ENCODE measurements at places on chromosomes 5 and 9.

- peak; percentile 90 for DNase-seq
- H3K4me3 ChIP-seq = peak overlapping the region; percentile 37
These were observed 19.6 kb downstream of the KDM4C start for GRCh38 chr9:6777213-6777902.

- H3K27me3 ChIP-seq = no peaks in the 10 kb centered on the region
- H3K4me1 ChIP-seq = peaks cover 22% of the 10 kb centered on the region
- no peak for DNase-seq
- H3K4me3 ChIP-seq = no peak overlapping the region
- no peaks in the 10 kb centered on the region for H3K36me3 ChIP-seq
These were observed 309.9 kb downstream of the IRX1 start for GRCh38 chr5:3905521-3905920.

GRCh38 chr5:104541141-104541785, 978.7 kb upstream of the NUDT12 start:
- H3K4me3 ChIP-seq = no peak overlapping the region
- no peak for DNase-seq
- H3K27ac ChIP-seq = no peak overlapping the region
- H3K27me3 ChIP-seq = no peaks in the 10 kb centered on the region
- H3K36me3 ChIP-seq = no peaks in the 10 kb centered on the region
- H3K4me1 ChIP-seq = no peaks in the 10 kb centered on the region

DNA sequence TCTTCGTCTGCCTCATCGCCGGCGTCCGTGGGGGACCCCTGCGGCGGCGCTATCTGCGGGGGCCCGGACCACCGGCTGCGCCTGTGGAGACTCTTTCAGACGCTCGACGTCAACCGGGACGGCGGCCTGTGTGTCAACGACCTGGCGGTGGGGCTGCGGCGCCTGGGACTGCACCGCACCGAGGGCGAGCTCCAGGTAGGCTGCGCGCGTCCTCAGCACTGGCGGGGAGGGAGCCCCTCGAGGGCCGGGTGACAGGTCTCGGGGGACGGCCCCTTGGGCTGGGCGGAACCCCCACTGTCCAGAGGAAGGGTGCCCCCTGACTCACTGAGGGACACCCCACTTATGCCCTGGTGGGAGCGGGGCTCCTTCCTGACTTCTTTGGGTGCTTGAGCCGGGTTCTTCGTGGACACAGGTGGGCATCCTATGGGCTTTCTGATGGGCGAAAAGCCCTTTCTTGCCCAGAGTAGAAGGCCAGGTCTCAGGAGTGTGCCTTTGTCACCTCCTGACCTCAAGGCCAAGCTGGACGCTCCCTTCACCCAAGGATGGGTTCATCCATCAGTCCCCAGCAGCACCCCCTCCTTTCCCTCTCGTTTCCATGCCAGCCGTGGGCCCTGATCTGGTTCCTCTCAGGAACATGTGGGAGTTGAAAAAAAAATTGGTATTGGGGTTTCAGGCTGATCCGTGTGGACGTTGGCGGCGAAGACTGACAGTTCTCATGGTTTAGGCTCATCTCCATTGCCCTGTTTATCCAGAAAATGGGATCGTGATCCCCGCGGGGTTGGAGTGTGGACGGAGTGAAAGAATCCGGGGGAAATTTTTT, 564 bp downstream of the SLC25A25 start:
- H3K27ac ChIP-seq = peak overlapping the region; percentile 76
- peaks cover 54% of the 10 kb centered on the region for H3K4me1 ChIP-seq
- H3K27me3 ChIP-seq = no peaks in the 10 kb centered on the region

GRCh38 chr9:77402286-77402685, 225.0 kb downstream of the VPS13A start:
- no peak overlapping the region for H3K27ac ChIP-seq
- H3K4me3 ChIP-seq = no peak overlapping the region
- no peaks in the 10 kb centered on the region for H3K36me3 ChIP-seq
- no peaks in the 10 kb centered on the region for H3K4me1 ChIP-seq

Measured in thymus (tissue), 14 donors.